Kidney tubule cell (primary cell): ENCODE measurements at places on chromosomes 7 and 10.

GRCh38 chr10:4431114-4431863, 394.7 kb upstream of the AKR1E2 start:
- no peak for DNase-seq

GRCh38 chr10:131580674-131581073, 269.2 kb upstream of the TCERG1L start:
- DNase-seq = no peak

GRCh38 chr10:78729366-78729765, 339.4 kb upstream of the ZMIZ1 start:
- peak; percentile 33 for DNase-seq

- DNase-seq = peak; percentile 38
Observed at GRCh38 chr10:67837541-67838314, at the start of gene DNAJC12. Gene DNAJC12 (minus strand): TSS chr10:67838188. CDS start chr10:67838011, 177 bp downstream.

DNA sequence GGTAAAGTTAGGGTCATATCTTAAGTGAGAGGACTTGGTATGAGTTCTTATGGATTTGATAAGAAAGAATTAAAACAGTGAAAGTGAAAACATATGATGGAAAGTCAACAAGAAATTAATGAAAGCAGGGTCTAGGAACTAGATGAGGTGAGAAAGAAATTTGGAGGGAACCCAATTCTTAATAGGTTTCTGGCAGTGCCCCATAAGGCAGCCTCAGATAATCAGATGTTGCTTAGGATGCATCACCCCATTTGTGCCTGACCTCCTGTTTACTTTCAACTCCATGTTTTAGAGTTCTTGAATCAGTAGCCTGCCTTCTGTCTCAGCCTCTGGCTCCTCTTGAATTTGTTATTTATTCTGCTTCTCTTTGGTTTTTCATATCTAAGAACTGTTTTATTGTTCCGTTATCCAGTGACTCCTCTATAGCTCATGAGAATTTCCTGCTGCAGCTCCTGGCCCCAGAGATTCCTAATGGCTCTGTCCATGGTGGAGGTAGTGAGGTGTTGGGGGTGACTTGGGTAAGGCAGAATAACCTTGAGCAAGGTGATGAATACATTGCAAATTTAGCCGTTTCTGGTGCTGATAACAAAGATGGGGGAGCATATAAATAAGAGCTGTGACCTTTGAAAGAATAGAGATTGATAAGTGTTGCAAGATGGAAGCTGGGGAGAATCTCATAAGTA, 17.6 kb downstream of the ITGB8 start:
- DNase-seq = no peak

DNA sequence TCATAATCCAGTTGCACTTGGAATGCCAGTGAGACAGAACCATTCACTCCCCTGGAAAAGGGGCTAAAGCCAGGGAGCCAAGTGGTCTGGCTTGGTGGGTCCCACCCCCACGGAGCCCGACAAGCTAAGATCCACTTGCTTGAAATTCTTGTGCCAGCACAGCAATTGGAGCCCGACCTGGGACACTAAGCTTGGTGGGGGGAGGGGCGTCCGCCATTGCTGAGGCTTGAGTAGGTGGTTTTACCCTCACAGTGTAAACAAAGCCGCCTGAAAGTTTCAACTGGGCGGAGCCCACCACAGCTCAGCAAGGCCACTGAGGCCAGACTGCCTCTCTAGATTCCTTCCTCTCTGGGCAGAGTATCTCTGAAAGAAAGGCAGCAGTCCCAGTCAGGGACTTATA, 200.7 kb upstream of the NPSR1 start:
- no peak for DNase-seq

- DNase-seq = peak; percentile 18
Observed at GRCh38 chr10:82866424-82867020, 991.5 kb downstream of the NRG3 start.

- no peak for DNase-seq
Observed at GRCh38 chr10:30160271-30160982, 101.0 kb upstream of the JCAD start.

- no peak for DNase-seq
Observed at GRCh38 chr7:83696101-83696500, 47.2 kb upstream of the SEMA3E start.

GRCh38 chr10:20233423-20233822, 417.2 kb downstream of the PLXDC2 start:
- DNase-seq = no peak

DNA sequence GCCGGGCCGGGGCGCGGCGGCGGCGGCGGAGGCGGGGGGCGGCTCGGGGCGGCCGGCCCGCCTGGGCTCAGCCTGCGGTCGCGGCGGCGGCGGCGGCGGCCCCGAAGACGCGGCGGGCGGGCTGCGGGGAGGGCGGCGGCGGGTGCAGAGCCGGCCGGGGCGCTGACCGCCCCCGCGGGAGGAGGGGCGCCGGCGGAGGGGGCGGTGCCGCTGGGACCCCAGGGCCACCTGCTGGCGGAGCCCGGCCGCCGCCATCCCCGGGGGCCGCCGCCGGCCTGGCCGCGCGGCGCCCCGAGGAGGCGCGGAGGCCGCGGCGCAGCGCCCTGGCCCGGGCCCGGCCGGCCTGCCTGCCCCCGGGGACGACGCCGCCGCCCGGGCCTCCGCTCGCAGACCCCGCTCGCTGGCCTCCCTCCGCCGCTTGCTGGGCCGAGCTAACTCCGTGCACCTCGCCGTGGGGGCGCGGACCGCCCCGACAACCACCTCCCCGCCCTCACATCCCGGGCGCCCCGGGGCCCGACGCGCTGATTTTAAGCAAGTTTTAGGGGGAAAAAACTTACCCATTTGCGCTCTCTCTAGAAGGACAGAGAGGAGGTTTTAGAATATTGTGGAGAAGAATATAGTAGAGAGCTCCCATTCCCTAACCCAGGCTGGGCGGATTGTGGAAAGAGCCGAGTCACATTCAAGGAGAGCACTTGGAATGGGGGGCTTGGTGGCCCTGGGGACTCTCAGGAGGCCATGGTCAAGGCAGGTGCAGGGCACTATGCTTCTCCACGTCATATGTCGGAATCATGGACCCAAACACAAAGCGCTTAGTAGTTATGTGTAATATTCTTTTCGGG, at the start of gene BEND7:
Gene BEND7 (minus strand): TSS at position 140 of the 839 bp plus-strand sequence. CDS start 481 bp downstream, outside the sequence.
- DNase-seq = peak; percentile 69

GRCh38 chr7:83574616-83575015, 74.3 kb downstream of the SEMA3E start:
- DNase-seq = no peak

DNA sequence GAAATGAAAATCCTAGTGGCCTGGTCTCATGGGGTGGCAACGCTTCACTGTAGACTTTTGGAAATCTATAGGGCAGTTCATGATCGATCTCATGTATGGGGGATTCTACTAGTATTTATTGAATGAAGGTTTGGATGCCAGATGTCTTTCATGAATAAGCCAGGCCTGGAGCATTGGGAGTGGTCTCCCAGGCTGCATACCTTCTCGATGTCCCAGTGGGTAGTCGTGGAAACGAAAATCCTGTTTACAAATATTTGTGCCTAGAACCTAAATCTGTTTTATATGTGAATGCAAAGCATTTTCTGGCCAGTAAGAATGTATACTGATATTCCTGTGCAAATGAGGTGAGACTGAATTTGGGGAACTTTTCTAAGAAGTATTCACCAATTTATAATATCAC, 105.0 kb upstream of the C1QL3 start:
- DNase-seq = no peak

DNA sequence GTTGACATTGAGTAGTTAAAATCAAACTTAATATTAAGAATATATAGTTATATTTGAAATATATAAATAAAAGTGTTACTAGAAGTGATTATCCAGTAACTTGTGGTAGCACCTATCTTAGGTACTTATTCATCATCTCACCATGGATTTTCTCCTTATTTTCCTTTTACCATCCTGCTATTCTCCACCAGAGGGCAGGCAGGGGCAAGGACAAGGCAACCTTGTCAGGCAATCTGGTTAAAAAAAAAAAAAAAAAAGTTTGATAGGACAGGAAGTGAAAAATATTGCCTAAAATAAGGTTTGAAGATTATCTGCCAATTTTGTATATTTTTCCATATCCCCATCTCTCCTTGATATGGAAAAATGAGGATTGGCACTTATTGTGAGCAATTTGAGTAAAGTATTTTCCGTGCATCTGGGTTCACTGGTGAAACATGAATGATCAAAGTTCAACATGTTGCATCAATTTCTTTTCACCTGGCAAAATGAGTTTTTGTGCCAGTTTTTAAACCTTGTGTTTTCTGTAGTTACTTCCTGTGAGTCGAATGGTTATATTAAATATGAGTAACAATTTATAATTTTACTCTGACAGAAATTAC, 256.7 kb downstream of the AGMO start:
- DNase-seq = peak; percentile 67

DNA sequence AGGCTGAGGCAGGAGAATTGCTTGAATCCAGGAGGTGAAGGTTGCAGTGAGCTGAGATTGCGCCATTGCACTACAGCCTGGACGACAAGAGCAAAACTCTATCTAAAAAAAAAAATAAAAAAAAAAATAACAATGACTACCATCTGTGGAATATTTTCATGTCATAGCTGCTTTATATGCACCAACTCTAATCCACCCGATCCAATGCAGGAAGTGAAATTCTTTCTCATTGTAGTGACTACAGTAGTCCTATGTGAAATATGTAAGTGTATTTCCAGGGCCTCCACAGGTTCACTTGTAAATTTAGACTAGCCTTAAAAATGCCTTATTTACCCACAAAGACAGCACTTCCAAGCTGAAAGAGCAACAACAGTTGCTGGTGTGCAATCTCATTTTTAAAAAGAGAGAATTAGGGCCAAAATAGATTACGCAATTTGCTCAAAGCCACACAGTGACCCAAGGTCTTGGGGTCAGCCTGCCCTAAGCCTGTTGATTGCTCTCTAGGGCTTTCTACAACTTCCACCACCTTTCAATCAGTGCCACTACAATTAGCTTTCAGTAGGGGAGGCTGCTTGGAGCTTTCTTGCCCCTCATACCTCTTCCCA, 25.8 kb upstream of the EGFR start:
- DNase-seq = no peak

- no peak for DNase-seq
Observed at GRCh38 chr10:86744067-86744725, 12.2 kb upstream of the BMPR1A start.

- no peak for DNase-seq
Observed at GRCh38 chr10:6514844-6515780, 65.0 kb downstream of the PRKCQ start.

- DNase-seq = no peak
Observed at GRCh38 chr7:110621289-110621688, 469.6 kb upstream of the LRRN3 start.

DNA sequence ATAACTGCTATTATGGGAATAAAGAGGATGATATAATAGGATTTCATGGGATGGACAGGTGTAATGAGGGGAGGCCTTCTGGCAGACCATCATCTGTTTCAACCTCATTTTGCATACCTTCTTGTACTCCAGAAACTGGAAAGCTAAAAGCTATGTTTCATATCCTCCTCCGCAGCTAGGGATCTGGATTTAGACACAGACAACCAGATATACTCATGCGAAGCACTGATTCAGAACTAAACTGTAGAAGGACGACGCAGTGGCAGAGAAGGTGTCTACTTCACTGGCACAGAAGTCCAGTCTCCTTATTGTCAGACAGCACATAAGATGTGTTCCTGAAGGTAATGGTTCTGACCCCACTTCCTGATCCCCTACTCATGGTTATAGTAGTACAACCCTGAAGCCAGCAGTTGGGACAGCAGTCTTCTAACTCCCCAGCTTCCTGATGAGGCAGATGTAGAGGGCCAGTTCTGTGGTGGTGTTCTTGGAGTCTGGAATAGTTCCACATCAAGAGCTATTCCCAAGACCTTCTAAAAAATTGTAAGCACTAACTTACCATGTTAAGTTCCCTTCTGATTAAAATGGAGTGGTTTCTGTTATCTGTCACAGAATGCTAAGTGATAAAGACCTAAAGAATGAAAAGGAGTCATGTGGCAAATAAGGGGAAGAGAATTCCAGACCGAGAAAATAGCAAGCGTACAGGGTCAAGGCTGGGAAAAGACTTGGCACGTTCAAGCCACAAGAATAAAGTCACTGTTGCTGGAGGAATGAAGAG, 550.3 kb downstream of the GRM8 start:
- peak; percentile 19 for DNase-seq

DNA sequence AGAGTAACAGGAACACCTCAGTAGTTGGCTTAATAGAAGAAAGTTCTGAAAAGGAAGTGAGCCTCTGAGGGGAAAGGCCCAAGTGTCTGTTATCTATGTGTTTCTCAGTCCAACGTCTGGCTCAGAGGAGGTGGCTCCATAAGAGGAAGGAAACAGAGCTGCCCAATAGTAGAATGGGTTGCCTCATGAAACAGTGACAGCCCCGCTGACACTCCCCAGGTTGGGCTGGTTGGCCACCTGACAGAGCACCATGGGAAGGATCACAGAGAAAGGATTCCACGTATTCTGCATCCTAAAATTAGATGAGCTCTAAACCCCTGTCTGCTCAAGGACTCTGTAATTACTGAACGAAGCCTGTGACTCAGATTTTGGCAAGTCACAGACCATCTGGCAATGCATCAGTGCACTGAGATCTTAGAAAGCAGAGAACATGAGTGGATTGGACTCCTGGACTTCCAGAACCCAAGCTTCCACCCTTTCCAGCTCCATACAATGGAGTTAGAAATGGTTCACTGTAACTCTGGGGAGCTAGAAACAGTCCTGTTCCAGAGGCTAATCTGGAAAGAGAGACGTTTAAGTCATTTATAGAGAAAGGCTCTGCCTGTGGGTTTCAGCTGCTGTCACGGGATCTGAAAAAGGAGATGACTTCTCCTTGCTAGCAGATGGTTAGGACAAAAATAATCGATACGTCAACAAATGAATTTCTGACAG, 2.9 kb downstream of the PKD2L1 start:
- DNase-seq = no peak

GRCh38 chr10:88082391-88082790, 219.0 kb downstream of the PTEN start:
- DNase-seq = no peak

DNA sequence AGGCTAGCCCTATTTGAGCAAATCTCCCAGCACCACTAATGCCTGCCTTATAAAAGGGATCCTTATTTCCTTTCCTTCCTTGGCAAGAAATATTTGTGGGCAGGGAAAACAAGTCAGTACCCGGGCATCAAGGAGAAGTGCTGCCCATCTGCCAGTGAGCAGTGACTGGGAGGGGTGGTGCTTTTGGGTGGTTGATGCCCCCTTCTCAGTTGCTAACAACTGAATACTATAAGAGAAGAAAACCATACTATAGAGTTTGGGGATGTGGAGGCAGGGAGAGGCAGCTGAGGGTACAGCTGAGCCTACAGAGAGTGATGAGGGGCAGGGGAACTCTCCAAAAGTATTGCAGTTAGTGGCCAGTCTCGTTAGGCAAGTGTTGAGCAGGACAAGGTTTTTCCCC, 39.3 kb downstream of the OGDH start:
- no peak for DNase-seq

GRCh38 chr10:6642876-6643275, 62.8 kb upstream of the PRKCQ start:
- no peak for DNase-seq

DNA sequence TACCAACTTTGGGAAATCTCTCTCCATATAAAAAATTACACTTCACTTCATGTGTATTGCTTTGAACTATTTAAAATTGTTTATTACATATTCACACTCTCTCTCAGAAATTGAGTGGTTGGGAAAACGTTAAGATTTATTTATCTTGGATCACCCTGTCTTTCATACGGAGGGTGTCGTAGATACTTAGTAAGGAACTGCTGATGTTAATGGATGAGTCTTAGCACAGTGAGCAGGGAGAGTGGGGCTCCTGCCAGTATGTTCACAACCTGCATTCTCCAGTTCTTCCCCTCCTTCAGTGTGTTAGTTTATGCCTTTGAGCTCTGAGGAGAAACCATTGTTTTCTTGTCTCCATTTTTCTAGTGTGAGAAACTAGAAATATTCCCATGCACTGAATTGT, 67.1 kb downstream of the CDK14 start:
- DNase-seq = no peak

- no peak for DNase-seq
Observed at GRCh38 chr7:69295977-69296376, 302.3 kb upstream of the AUTS2 start.
